HT-29 (cell line): ENCODE measurements at places on chromosomes 4 and X.

DNA sequence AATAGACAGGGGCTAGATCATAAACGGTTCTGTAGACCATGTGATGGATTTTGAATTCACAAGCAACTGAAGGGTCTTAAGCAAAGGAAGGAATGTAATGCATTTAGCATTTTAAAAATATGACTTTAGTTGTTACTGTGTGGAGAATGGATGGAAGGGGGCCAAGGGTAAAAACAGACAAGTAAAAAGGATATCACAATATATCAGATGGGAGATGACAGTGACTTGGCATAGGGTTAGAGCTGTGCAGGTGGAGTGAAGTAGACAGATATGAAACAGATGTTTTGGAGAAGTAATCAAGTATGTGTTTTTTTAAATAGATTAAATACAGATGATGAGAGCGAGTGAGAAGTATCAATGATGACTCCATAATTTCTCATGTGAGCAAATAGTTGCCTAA, 1116.0 kb upstream of the TENM3 start:
- DNase-seq, result no peak

DNA sequence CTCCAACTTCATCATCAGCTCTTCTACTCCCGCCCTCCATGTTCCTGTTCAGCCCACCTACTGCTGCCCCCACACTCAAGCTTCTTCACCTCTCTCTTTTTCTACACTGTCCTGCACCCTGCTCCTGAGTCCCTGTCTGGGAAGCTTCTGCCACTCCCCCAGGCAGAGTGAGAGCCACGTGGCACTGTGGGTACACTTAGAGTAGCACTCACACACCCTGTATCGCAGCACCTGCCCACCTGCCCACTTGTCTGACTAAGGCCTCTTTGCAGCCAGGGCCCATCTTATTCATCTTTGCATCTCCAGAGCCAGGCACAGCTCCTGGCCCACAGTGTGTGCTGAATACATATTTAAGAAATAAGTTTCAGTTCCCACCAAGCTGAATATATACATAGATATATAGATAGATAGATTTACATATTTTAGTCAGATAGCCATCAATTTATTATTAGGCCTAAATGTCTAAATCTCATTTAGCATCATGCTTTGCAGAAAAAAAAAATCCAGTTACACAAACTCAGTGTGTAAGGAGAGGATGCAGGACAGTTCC, 24.9 kb downstream of the CCDC149 start:
- no peak for DNase-seq

- no peak for DNase-seq
Measured at GRCh38 chr4:4687100-4687499, 145.3 kb upstream of the STX18 start.

GRCh38 chrX:6734844-6735634, 200.1 kb upstream of the VCX3A start:
- DNase-seq, result no peak

DNA sequence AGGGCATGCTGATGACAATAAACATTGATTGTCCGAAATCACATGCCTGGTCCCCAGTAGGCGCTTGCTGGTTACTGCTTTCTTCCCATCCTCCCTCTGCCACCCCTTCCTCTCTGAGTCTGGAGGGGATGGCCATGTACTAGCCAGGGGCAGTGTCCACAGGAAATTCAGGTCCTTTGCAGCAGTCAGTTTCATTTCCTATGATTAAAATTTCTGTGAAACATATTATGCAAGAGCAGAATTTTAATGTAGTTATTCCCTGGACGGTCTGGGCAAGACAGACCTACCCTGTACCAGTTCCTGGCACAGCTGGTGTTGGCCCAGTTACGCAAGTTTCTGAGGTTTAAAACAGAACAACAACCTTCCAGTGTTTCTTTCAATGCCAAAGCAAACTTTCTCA, 28.2 kb upstream of the TLR2 start:
- no peak for DNase-seq

- DNase-seq, result no peak
Measured at GRCh38 chr4:8761167-8761823, 110.3 kb downstream of the HMX1 start.

- peak; percentile 76 for DNase-seq
Measured at GRCh38 chr4:86218746-86219473, 140.9 kb downstream of the MAPK10 start.
